Naive thymus-derived CD4-positive, alpha-beta T cell (primary cell): ENCODE measurements at places on chromosomes 5 and 9. TPM values are rescaled to one million over a fixed set of nuclear protein-coding genes. Genes with fewer than 3 reads are reported as not detected.

Gene C9orf50
- total RNA-seq: not detected in 2 replicates

Gene TRIM7
- total RNA-seq: 1.1 and 1.4 TPM in 2 replicates

Gene ANAPC2
- total RNA-seq: 131 TPM

Gene MELK
- total RNA-seq: 40.2 TPM in 2 replicates

Gene GPX8
- not detected in 2 replicates for total RNA-seq

Gene SURF1
- total RNA-seq: 40.5 TPM

GRCh38 chr5:96816411-96816939, 8.7 kb upstream of the ERAP1 start:
- peak; percentile 83 for DNase-seq

DNA sequence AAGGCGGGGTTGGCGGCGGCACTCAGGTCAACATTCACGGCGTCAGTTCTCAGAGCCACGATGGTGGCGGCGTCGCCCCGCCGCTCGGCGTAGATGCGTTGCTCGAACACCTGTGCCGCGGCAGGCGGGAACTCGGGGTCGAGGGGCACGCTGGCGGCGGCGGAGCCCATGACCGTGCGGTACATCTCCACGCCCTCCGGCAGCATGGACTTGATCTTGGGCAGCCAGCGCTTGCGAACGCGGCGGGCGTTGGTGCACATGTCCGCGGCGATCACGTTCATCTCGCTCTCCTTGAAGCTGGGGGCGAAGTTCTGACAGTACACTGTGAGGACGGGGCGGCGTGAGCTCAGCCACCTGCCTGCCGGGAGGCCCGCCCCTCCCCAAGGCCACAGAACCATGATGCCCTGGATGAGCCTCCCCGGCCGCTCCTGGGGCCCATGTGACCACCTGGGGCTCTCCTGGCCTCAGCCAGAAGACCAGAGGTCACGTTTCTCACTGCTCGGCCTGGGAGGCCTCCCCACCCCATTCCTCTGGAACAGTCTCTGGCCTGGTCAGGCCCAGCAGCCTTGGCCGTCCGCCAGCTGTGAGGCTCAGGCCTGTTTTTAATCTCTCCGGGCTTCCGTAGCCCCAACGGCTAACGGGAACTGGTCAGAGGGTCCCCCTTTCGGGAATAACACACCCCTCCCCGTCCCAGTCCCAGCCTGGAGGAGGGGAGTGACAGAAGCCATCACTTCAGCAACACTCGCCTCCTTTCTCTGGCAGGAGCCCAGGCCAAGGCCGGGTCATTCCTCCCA, 50.7 kb upstream of the UBAC1 start:
- no peak for DNase-seq

DNA sequence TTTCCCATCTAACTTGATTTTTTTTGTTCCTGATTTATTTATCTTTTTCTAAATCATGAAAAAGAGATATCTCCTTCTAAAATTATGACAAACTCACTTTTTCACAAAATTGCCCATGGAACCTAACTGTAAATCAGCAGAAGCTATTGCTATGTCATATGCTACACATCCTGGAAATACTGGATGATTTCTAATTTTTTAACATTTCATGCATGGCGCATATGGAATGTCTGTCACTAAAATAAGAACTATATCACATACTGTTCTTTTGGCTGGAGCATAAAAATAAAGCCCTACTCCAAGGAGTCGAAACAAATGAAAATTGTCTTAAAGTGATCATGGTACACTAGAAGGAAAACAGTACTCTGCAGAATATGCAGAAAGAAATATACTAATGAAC, 60.6 kb downstream of the CAMK4 start:
- DNase-seq: no peak

GRCh38 chr9:36093384-36093783, 43.1 kb upstream of the GLIPR2 start:
- no peak for DNase-seq

- no peak for DNase-seq
These were observed 215.3 kb downstream of the MEF2C start for GRCh38 chr5:88667496-88668201.

GRCh38 chr5:2030131-2030530, 147.4 kb upstream of the IRX4 start:
- DNase-seq: no peak

GRCh38 chr5:114407783-114408182, 45.9 kb downstream of the KCNN2 start:
- DNase-seq: no peak

DNA sequence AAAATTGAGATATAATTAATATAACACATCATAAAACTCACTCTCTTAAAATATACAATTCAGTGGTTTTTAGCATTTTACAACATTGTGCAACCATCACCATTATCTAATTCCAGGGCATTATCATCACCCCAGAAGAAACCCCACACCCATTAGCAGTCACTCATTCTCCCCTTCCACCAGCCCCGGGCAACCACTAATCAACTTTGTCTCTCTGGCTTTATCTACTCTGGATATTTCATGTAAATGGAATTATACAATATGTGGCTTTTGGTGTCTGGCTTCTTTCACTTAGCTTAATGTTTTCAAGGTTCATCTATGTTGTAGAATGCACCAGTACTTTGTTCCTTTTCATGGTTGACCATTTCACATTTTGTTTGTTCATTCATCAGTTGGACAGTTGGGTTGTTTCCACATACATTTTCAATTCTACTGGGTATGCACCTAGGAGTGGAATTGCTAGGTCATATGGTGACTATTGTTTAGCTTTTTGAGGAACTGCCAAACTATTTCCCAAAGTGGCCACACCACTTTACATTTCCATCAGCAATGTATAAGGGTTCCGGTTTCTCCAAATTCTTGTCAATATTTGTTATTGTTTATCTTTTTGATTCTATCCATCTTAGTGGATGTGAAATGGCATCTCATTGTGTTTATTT, 62.4 kb downstream of the MARCHF3 start:
- DNase-seq: no peak

DNA sequence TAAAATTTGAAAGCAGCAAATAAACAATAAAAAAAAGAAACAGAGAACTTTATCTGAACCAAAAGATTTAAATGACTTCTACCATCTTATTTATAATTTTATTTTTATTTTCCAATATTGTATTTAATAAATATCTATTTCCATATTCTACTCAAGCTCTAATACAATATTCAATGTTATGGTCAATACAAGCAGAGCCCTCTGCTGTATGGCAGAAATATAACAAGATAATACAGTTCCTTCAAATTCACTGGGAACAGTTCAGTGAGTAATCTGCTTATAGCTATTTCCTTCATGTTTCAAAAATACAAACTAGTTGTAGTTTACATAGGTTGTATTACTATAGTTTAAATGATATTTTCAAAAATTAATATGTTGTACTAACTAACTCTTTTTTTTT, 332.7 kb downstream of the PRDM9 start:
- DNase-seq: no peak

DNA sequence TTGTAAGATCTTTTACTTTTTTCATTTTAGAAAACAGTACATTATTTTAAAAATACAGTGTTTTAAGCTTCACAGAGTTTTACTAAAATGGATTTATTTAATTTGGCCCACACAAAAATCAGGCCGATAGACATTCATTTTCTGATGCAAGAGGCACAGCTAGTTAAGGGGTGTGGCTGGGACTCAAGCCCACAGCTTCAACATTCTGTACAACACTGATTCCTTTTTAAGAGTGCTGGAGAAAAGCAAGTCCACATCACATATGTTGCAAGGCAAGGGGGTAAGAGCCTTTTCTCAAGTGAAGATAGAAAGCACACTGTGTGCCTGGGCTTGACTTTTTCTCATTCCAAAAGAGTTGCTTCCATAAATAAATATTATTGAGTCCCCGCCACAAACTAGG, 195.9 kb downstream of the RFK start:
- no peak for DNase-seq

GRCh38 chr9:21778304-21778703, 24.1 kb upstream of the MTAP start:
- no peak for DNase-seq

- no peak for DNase-seq
These were observed 111.7 kb downstream of the AP3B1 start for GRCh38 chr5:78182838-78183237.

GRCh38 chr9:125966959-125967711, 220.0 kb downstream of the PBX3 start:
- DNase-seq: no peak

GRCh38 chr5:34977934-34978613, 48.7 kb downstream of the DNAJC21 start:
- DNase-seq: no peak

DNA sequence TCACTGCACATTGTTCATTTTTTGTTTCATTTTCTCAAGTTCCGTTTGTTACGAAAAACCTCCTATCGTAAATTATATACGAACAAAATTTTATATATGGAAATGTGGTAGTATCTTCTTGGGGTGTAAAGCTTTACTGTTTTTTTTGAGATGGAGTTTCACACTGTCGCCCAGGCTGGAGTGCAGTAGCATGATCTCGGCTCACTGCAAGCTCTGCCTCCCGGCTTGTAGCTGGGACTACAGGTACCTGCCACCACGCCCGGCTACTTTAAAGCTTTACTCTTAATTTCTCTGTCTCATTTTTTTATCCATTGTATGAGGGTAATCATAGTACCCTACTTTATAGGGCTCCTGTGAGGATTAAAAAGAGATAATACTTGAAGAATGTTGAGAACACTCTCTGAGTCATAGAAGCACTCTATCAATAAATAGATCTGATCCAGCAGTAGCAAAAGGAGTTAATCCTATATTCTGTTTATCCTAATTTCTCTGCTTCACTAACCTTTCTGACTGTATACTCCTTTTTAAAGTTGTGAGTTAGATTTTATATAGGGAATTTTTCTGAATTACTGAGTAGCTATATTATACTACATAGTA, 5.6 kb upstream of the LRRC70 start:
- no peak for DNase-seq
